ENCODE measurements at places on chromosomes 13 and 19.

DNA sequence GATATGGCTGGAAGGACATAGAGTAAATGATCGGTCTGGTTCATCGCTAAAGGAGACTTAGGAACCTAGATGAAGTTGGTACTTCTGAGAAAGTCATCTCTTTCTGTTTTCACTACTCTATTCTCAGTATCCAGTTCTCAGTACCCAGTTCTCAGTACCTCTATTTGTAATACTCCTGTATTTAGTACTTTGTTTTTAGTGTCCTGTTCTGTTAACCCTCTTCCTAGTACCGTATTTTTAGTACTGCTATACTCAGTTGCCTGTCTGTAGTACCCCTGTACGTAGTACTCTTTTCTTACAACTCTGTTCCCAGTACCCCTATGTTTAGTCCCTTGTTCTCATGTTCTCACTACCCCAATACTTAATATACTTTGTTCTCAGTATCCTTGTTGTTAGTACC, 1.2 kb downstream of the RFXAP start:
- no peak for DNase-seq

GRCh38 chr19:58586133-58586765, 13.1 kb upstream of the MZF1 start:
- DNase-seq: no peak

GRCh38 chr19:33064792-33065550, at the start of gene RHPN2:
RHPN2 (minus strand) TSS chr19:33064888; CDS start chr19:33064852, 36 bp downstream.
- DNase-seq: peak; percentile 56

DNA sequence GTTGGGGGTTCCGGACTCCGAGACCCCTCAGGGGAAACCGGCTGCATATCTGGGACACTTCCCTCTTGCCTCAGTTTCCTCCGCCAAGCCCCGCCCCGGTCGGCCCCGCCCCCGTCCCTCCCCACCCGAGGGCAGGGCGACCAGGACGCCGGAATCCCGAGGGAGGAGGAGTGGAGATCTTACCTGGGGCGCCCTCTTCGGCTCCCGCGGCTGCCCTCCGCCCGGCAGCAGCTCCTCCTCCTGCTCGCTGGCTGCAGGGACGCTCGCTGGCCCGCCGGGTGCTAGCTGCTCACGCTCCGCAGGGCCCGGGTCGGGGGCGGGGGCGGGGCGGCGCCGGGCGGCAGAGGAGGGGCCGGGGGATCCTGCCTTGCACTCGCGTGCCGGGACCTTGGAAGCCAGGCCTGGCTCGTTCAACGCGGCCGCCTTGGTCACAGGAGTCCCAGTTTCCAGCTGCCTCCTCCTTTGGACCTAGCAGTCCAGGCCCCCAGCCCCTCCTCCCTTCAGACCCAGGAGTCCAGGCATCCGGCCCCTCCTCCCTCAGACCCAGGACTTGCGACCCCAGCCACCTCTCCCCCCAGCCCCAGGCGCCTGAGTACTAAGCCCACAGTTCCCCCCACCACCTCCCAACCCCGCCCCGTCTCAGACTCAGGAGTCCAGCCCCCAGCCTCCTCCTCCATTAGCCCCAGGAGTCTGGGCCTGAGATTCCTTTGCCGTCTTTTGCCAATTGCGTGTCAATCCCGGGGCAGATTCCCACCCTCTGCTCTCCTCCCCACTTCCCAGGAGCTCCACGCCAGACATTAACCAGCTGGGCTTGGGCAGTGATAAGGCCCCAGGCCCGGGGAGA, at the start of gene NTF4:
TSS of gene NTF4 (minus strand) at position 51 of the 844 bp plus-strand sequence. CDS start 2,821 bp downstream, outside the sequence.
- DNase-seq: no peak

GRCh38 chr19:9791552-9792205, 23.1 kb upstream of the ZNF846 start:
- DNase-seq: peak; percentile 96

GRCh38 chr13:29318741-29319140, 276.7 kb downstream of the SLC7A1 start:
- no peak for DNase-seq

DNA sequence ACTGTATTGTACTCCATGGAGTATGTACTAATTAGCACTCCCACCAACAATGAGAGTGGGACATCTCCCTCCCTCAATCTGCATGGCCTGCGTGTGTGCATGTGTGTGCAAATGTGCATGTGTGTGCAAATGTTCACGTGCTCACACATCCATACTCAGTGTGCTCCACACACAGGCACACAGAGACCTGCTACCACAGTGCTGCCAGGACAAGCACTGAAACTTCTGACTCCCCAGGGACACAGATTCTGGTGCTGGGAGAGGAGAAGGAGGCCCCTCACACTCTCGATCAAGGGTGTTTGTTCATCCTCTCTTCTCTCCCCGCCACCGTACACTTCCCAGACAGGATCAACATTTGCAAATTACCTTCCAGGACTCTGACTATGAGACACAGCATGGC, 37.8 kb upstream of the ZNF507 start:
- DNase-seq: no peak
